A673 (cell line): ENCODE measurements at places on chromosomes 16 and 17. TPM values are rescaled to one million over a fixed set of nuclear protein-coding genes. Genes with fewer than 3 reads are reported as not detected.

GRCh38 chr17:38604479-38605403 lies 1.0 kb downstream of the SRCIN1 start:
- H3K27ac ChIP-seq, result no peak overlapping the region
- H3K4me1 ChIP-seq, result peaks cover 21% of the 10 kb centered on the region
- peak overlapping the region; percentile 49 for H3K4me3 ChIP-seq
- H3K27me3 ChIP-seq, result no peaks in the 10 kb centered on the region
- H3K36me3 ChIP-seq, result no peaks in the 10 kb centered on the region

GRCh38 chr16:88781140-88782077 lies 3.6 kb downstream of the PIEZO1 start:
- no peaks in the 10 kb centered on the region for H3K36me3 ChIP-seq
- H3K27ac ChIP-seq, result peak overlapping the region; percentile 65
- peaks cover 76% of the 10 kb centered on the region for H3K4me1 ChIP-seq
- no peak overlapping the region for H3K4me3 ChIP-seq

The CDR2L gene
- total RNA-seq, result 5.8 and 7.6 TPM in 2 replicates

The FBXW10 gene
- total RNA-seq, result 0.17 TPM in 1 of 2 replicates, not detected in the other

The NUTF2 gene
- total RNA-seq, result 197 and 217 TPM in 2 replicates
